Esophagus squamous epithelium (tissue), 5 donors: ENCODE measurements at places on chromosomes 11 and 22.

- DNase-seq: no peak
Observed at GRCh38 chr11:46920755-46921154, 2.4 kb upstream of the LRP4 start.

- no peak for DNase-seq
Observed at GRCh38 chr11:113554526-113554925, 79.3 kb upstream of the DRD2 start.

DNA sequence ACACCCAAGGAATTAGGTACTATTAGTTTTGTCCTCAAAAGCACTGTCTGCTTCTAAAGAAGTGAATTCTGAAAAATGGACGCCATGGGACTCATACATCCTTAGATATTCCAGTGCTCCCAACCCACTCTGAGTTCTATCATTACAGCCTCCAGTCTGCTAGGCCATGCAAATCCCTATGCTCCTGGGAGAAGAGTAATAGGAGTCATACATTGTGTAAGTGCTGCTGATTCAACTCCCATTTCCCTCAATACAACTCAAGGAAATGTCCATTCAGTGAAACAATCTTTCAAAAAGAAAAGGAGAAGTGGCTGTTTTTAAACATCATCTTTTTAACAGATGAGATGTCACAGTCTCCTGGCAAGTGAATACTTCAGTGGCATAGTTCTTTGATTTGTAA lies 590.2 kb upstream of the LRRC4C start:
- no peak for DNase-seq

DNA sequence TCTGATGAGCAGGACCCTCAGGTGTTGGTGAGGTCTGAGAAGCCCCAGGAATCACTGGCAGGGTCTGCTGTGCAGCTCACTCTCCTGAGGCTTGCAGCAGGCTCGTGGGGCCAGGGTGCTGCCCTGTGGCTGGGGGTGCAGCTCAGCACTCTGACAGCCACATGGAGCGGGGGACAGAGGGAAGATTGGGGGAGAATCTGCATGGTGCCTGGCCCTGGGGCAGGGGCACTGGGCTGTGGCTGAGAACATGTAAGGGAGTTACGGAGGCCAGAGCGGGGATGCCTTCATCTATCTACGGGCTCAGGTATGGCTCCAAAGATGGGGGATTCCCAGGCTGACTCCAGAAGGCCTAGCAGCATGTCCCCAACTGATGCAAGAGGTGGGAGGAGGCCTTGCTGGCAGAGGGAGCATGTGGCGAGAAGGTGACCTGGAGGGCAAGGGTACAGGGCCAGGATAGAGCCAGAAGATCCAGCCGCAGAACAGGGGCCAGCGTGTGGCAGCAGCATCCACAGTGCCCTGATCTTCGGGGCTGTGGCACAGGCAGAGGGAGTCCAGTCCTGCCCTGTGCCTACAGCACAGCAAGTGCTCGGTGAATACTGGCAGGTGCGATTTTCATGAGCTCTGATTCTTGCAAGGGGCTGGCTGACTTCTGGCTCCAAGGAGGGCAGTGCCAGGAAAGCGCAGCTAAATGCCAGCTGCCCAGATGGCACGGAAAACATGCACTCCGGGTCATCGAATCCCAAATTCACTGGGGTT lies 184.7 kb downstream of the CTTN start:
- no peak for DNase-seq

DNA sequence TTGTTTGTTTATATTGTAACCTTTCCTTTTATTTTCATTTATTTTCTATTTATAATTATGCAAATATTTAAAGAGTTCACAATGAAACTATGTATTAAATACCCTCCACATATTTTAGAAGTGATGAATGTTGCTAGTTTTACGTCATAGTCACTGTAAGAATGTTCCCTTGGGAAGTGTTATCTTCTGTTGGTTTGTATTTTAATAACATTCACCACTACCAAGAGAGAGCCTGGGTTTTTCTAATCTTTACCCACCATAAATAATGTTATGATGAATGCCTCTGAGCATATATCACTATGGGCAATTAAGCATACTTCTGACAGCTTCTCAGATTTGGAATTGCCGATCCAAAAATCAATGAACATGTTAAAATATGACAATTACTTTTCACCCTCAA lies 80.7 kb downstream of the GGT1 start:
- DNase-seq: no peak
